Activated T-cell treated with anti-CD3 and anti-CD28 coated beads for 48 hours (primary cell): ENCODE measurements at places on chromosomes 7 and 10.

DNA sequence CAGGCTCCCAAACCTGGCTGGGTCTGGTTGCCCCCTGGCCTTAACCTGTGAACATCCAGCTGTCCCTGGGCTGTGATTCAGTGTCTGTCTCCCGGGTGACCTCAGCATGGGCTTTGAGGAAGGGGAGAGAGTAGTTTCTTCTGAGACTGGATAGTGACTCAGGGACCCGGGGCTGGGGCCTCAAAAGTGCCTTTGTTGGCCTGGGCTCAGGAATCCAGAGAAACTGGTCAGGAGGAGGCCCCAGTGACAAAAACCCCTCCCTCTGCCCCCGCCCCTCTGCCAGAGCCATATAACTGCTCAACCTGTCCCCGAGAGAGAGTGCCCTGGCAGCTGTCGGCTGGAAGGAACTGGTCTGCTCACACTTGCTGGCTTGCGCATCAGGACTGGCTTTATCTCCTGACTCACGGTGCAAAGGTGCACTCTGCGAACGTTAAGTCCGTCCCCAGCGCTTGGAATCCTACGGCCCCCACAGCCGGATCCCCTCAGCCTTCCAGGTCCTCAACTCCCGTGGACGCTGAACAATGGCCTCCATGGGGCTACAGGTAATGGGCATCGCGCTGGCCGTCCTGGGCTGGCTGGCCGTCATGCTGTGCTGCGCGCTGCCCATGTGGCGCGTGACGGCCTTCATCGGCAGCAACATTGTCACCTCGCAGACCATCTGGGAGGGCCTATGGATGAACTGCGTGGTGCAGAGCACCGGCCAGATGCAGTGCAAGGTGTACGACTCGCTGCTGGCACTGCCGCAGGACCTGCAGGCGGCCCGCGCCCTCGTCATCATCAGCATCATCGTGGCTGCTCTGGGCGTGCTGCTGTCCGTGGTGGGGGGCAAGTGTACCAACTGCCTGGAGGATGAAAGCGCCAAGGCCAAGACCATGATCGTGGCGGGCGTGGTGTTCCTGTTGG is at the start of gene CLDN4:
CLDN4 (plus strand) TSS at position 316 of the 903 bp plus-strand sequence; CDS start at position 522, 206 bp downstream.
- DNase-seq, result no peak

DNA sequence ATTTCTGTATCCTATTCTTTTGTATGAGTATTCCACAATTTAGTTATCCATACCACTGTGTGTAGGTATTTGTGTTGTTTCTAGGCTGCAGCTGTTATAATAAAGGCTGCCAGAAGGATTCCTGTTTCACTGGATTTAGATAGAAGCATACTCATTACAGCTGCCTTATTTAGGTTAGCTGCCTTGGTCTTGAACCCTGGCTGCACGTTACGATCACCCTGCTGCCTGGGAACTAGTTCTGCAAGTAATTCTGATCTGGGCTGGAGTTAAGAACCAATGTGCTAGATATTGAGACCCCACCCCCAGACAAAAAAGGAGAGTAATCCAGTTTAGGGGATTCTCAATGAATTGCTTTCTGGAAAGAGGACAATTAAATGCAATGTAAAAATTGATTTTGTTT is 43.1 kb downstream of the CCDC71L start:
- DNase-seq, result no peak

DNA sequence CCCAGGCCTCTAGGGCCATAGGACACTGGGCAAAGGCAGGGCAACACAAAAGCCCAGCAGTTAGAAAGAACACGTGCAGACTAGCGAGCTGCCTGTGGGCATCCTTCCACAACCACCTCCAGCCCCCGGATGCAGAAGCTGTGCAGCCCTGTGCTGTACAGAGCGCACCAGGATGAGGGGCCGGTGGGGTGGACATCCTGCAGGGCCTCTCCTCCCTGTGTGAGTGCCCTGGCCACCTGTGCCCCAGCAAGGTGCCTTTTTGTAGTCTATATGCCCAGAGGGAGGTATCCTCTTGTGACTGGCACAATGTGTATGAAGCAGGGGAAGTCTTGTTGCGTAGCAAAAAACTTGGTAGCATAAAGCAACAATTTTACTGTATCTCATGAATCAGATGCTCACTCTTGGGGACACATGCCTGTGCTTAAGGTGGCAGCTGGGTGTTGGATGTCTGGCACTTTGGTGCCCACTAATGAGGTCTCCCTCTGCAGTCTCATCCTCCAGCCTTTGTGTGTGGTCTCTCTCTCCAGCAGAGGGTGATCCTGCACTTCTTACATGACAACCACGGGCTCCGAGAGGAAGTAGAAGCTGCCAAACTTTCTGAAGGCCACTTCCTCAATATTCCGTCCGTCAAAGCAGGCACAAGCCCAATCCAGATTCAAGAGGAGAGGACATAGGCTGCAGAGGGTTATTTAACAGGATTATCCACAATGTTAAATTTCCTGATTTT is 8.7 kb downstream of the NCAPG2 start:
- DNase-seq, result no peak

DNA sequence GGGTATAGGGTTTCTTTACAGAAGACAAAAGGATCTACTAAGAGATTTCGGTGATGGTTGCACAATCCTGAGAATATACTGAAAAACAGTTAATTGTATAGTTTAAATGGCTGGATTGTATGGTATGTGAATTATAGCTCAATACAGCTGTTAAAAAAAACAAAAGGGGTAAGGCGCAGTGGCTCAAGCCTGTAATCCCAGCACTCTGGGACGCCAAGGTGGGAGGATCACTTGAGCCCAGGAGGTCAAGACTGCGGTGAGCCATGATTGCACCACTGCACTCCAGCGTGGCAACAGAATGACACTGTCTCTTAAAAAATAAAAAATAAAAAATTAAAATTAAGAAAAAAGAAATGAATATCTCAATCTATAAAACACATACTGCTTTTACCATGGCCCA is 18.5 kb downstream of the ESYT2 start:
- DNase-seq, result no peak

- no peak for DNase-seq
Measured at GRCh38 chr10:49314806-49315205, 15.8 kb downstream of the C10orf71 start.

DNA sequence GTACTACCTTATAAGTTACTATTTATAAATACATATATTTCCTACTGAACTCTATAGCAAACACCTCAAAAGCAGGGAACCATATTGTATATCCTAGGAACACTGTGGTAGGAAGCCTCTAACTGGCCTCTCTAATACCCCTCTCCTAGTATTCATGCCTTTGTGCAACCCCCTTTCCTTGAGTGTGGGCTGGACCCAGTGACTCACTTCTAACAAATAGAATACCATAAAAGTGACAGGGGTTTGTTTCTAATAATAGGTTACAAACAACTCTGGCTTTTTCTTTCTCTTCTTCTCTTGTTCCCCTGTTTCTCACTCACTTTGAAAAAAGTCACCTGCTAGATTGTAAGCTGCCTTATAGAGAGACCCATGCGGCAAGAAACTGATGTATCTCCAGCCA is 51.6 kb upstream of the MACC1 start:
- DNase-seq, result no peak

- no peak for DNase-seq
Measured at GRCh38 chr7:46558482-46559193, 637.6 kb upstream of the IGFBP3 start.

DNA sequence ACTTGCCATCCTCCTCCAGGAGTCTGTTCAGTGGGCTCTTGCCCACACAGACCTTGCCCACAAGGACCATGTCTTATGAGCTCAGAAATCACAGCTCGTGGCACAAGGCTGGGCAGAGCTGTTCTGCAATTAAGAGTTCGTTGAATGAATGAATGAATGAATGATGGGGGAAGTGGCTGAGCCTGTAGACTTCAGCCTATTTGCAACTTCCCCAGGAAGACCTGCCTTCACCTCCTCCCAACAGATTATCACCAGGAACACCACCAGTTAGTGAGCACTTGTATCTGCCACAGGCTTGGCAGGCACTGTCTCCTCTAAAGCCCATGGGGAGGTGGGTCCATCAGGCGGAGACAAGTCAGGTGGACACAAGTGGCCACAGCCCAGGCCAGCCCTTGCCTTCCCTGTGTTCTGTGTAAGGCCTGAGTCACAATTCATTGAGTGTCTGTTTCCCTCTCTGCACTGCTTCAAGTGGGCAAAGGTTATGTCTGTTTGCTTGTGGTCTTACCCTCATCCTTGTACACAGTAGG is 1.8 kb upstream of the FGF8 start:
- DNase-seq, result no peak

- DNase-seq, result no peak
Measured at GRCh38 chr7:155660758-155661093, 16.3 kb downstream of the RBM33 start.

DNA sequence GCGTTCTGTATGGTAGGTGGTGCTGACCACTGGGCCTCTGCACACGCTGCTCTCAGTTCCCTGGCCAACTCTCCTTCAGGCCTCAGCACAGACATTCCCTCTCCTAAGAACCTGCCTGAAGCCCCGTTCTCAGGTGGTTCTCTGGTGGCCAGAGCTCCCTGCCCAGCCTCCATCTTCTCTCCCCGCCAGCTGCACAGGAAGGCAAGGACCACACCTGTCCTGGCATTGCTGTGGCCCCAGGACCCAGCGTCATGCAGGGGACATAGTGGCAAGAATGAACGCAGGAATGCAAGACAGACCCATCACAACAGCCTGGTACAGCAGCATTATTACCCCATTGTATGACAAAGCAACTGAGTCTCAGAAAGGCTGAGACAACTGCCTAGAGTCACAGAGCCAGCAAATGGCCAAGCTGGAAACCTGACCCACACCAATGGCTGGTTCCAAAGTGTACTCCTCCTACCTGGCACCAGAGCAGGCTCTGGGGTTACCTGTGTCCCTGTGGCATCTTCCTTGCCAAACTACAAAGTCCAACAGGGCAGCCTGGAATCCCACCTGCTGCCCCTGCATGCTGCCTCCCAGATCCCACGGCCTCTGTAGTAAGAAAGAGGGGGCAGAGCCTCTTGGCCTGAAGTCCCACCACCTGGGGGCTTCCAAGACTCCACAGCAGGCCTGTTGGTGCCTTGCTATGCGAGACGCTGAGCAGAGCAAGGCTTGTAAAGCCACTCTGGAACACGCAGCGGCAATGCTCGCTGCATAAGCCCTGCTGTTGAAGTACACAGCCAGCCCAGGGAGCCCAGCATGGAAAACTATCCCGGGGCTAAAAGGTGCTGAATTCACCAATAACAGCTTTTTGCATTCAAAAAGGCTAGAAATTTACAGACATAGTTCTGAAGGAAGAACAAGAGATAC is 73.3 kb downstream of the CHST15 start:
- DNase-seq, result no peak

DNA sequence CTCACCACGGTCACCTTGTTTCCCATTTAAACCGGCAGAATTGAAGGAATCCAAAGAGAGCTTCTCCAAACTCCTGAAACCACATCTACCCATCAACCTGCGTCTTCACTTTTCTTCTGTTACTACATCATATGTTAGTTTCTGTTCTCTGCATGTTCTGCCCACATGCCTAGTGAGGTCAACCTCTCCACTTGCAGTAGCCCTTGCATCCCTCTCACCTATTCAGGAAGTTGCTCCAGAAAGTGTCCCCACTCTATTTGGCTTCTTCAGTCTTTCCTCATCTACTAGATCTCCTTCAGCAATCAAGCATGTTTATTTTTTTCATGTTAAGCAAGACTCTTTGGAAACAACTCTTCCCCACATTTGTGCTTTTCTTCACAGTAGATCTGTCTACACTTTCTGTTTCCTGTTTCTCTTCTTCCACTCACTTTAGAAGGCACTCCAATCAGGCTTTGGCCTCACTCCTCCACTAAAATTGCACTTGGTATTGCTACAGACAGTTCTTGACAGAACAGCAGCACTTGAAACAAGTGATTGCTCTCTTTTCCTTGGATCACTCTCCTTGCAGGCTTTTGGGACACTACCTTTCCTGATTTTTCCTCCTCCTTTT is 7.5 kb downstream of the SAMD9L start:
- no peak for DNase-seq

- DNase-seq, result peak; percentile 47
Measured at GRCh38 chr10:46268076-46268881, 18.5 kb upstream of the ANTXRL start.

GRCh38 chr10:48400850-48401220 is 94.4 kb downstream of the MAPK8 start:
- no peak for DNase-seq

- peak; percentile 88 for DNase-seq
Measured at GRCh38 chr7:726084-726853, at the start of gene DNAAF5. Gene DNAAF5 (plus strand): TSS chr7:726699. CDS start chr7:726721, 22 bp downstream.

DNA sequence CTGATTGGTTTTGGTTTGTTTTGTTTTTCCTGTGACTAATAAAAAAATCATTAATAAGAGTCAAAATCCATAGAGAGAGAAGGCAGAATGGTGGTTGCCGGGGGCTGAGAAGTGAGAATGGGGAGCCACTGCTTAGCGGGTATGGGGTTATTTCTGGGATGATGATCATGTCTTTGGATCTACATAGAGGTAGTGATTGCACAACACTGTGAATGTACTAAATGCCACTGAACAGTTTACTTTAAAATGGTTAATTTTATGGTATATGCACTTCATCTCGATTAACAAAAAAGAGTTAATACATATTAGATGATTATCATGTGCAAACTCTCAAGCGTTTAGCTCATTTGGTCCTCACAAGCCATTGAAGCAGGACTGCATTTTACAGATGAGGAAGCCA is 342.9 kb downstream of the ELMO1 start:
- no peak for DNase-seq

DNA sequence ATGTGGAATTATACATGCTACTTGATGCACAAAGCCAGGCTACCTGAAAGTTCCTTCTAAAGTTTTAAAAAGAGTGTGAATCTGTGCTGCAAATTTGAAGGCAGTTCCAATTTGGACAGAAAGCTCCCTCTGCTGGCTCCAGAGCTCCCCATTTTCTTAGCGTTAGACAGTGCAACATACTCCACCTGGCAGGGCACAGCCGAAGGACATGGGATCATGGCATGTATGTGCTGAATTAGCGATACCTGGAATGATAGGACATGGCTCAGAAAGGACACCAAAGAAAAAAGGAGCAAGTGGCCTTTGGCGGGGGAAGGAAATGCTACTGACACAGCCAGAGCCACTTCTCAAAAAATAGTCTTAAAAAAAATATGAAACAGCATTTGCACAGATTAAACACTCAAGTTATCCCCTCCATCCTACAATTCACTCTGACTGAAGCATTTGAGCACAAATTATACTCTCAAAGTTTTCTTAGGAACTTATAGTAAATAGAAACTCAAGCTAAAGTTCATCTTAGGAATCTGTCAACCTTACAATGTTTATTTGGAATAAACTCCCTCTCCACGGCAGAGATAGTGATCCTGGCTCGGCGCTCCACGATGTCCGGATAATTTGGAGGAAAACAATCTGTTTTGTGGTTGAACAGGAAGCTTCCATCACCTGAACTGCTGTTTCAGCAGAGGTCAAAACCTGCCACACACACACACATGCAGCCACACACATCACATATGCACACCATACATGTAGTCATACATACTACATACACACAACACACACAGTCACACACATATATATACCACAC is 80.0 kb downstream of the C7orf25 start:
- no peak for DNase-seq

DNA sequence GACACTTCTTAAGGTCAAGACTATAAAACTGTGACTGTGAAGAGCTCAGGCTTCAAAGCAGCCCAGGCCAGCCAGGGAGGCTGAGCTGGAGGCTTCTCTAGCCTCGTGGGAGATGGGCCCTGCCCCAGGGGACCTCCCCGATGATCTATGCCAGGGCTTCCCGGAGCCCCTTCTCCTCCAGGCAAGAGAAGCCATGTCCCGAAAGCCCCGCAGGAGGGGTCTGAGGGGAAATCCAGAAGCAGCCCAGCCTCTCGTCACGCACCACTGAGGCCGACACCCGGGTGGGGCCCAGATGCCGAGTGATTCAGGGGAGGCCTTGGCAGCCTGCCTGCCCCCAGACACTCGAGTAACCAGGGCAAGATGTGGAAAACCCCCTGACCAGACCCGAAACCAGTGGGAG is 63.7 kb downstream of the PROSER2 start:
- no peak for DNase-seq
